ENCODE measurements at places on chromosomes 12 and 14.

GRCh38 chr12:47714826-47715386 is 9.1 kb upstream of the RPAP3 start:
- no peak for DNase-seq

GRCh38 chr12:67647181-67647798 is 1.3 kb upstream of the DYRK2 start:
- peak; percentile 10 for DNase-seq

GRCh38 chr12:124094733-124095132 is 121.7 kb downstream of the ZNF664 start:
- no peak for DNase-seq

GRCh38 chr12:104600790-104601739 is 144.3 kb downstream of the CHST11 start:
- DNase-seq: no peak

GRCh38 chr12:127174881-127175280 is 1092.1 kb upstream of the TMEM132C start:
- DNase-seq: no peak

DNA sequence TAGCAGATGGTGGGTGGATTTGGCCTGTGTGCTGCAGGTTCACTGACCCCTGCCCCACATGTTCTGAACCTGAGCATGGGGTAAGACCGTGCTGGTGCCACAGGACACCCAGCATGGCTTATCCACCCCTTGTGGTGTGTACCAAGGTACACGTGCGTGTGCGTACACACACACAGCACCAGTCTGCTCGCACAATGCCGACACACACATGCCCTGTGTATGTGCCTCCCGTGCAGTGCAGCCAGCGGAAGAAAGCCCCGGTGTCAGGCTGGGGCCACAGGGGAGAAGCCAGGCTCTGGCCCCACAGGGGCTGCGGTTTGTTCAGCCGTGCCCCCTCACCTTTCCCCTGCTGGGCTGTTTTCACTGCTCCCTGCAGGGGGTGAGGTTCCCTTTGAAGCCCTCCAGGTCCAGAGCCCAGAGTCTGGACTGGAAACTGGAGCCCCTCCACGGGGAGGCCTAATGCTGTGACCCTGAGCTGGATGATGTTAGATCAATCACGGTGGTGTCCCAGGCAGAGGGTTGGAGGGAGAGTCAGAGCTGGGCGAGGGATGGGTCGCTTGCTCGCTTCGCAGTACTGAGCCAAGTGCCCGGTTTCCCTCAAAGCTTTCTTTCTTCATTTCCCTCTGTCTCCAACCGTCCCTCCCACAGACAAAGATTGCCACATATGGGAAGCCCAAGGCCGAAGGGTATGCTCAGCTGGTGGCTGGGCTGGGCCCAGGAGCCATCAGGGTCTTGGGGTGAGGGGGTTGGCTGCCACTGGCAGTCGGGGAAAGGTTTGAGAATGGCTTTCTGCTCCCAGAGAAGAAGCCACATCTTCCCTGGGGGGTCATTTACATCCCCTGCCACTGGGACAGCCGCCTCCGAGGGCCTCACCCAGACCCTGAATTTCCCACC is 6.2 kb downstream of the DTX1 start:
- no peak for DNase-seq

GRCh38 chr14:89370381-89370780 is 46.7 kb downstream of the FOXN3 start:
- DNase-seq: no peak

- no peak for DNase-seq
Observed at GRCh38 chr12:56130876-56131275, 2.8 kb downstream of the ESYT1 start.

DNA sequence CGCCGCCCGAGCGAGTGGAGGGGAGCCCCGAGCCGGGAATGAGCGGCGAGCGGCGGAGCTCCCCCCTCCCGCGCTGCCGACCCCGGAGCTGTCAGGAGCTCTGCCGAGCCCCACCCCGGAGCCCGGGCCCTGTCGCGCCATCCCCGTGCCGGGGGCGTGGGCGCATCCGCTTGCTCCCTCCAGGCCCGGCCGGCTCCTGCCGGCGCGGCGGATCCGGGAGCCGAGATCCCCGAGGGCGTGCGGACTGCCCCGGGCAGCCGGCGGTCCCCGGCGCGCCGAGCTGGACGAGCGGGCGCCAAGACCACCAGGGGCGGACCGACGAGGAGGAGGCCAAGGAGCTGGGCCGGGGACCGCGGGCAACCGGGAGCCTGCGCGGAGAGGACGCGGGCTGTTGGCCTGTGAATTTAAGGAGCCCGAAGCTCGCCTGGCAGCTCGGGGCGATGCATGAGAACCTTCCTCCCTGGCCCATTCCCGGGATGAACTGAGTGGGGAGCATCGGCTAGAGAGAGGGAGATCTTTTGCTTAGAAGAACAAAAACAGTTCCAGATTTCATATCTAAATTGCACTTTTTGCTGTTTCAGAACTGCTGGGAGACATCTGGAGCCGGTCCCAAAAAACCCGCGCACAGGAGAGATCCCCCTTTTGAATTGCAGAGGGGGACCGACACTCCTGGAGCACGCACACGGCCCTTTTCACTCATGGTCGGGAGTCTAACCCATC is 2.0 kb downstream of the PTHLH start:
- DNase-seq: no peak

GRCh38 chr12:131223171-131223761 is 269.6 kb downstream of the ADGRD1 start:
- DNase-seq: no peak

- no peak for DNase-seq
Observed at GRCh38 chr14:59037086-59037485, 151.4 kb upstream of the DAAM1 start.

GRCh38 chr12:26786865-26787514 is 46.0 kb downstream of the ITPR2 start:
- no peak for DNase-seq

DNA sequence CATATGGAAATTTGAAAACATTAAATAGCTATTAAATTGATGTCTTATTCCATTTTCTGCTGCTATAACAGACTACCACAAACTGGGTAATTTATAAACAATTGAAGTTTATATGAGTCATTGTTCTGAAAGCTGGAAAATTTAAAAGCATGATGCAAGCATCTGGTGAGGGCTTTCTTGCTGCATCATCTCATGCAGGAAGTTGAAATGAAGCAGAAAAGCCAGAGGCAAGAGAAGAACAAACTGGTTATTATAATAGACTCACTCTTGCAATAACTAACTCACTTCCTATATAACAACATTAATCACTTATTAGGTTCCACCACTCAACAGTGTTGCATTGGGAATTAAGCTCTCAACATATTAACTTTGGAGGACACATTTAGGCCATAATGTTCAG is 1277.4 kb downstream of the LRFN5 start:
- DNase-seq: no peak

GRCh38 chr12:67069451-67070306 is 199.5 kb upstream of the CAND1 start:
- DNase-seq: no peak

DNA sequence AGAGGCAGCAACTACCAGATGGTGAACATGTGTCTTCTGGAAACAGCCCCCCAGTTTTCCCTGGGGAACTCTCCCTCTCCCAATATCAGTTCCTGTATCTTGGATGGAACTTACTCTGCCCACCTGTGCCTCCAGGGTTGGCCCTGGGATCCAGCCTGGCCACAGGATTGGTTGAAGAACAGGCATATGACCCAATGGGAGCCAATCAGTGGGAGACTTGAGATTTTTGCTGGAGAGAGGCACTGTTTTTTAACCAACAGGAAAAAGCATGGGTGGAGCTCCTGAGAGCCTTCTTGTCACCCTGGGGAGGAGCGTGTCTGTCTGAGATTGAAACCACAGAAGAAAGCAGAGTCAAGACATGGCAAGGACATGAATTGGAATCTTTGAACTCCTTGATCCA is 33.6 kb upstream of the COX6A1 start:
- no peak for DNase-seq

DNA sequence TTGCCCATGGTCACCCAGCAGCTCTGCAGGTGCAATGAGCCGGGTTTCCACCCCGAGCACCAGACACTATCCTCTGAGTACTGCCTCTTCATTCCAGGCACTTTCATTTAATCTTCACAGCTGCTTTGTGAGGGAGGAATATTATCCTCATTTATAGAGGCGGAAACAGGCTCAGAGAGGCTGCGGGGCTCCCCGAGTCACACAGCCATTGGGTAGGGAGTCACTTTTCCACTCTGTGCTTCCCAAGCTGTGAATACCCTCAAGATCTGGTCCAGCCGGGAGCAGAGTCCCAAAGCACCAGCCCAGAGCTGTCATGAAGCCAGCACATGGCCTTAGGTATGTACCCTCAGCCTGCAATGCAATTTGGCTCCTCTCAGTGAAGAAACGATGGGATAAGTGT is 51.7 kb upstream of the RIN3 start:
- no peak for DNase-seq

DNA sequence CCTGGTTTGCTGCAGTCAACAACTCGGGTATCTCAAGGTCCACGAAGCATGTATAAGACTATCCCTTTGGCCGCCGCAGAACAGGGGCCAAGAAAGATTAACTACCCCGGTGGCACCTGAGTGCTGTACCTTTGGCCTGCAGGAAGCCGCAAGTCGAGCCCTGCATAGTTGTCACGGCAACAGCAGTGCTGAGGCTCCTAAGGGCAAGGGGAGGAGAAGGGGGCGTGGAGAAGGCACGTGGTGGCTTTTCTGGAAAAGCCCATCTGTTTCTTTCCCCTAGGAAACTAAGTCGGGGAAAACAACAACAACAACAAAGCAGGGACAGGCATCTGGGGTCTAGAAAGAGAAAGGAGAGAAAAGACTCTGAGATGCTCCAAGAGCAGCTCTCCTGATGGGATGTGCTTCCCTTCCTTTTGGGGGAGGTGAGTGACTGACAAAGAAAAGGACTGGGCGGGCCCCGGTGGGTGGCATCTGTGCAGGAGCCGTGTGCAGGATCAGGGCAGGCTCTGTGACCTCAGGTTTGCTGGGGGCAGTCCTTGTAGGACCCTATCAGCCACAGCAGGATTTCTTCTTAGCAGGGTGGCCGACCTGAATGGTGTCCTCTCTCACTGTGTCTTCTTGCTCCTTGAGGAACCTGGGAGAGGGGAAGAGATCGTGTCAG is 123.9 kb downstream of the PRMT8 start:
- no peak for DNase-seq

GRCh38 chr12:123960029-123960735 is 12.4 kb downstream of the CCDC92 start:
- DNase-seq: no peak

- no peak for DNase-seq
Observed at GRCh38 chr12:121778567-121779421, 14.7 kb downstream of the RHOF start.

- DNase-seq: no peak
Observed at GRCh38 chr12:69662764-69663163, 36.3 kb downstream of the BEST3 start.

DNA sequence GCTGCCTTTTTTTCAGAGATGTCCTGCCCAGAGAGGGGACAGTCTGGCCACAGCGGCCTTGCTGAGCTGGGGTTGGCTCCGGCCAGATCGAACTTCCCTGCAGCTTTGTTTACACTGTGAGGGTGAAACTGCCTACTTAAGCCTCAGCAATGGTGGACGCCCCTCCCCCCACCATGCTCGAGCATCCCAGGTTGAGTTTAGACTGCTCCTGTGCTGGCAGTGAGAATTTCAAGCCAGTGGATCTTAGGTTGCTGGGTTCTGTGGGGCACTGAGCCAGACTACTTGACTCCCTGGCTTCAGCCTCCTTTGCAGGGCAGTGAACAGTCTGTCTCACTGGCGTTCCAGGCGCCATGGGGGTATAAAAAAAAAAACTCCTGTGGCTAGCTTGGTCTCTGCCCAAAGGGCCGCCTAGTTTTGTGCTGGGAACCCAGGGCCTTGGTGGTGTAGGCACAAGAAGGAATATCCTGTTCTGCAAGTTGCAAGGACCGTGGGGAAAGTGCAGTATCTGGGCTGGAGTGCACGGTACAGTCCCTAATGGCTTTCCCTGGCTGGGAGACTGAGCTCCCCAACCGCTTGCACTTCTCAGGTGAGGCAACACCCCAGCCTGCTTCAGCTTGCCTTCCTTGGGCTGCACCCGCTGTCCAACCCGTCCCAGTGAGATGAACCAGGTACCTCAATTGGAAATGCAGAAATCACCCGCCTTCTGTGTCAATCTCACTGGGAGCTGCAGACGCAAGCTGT is 79.1 kb downstream of the LRIG3 start:
- no peak for DNase-seq

DNA sequence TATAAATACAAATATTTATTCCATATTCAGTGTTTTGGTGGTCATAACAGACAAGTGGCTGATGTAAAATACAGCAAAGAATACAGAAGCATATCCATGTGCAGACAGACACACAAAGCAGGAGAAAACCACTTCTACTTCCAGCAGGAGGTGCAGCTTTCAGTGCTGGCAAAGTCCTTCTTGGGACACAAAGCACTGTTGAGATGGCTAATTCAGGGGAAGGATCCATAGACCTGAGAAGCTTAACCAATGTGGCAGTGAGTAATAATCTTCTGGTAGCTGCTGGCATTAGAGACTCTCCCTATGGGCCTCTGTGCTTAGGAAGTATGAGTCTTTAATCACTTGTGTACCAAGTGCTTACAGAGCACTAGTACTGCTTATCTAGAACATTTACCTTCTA is 26.8 kb downstream of the AMN1 start:
- no peak for DNase-seq

GRCh38 chr12:129606239-129606638 is 297.6 kb downstream of the TMEM132D start:
- no peak for DNase-seq

GRCh38 chr14:24662753-24663152 is 28.8 kb upstream of the GZMB start:
- no peak for DNase-seq

DNA sequence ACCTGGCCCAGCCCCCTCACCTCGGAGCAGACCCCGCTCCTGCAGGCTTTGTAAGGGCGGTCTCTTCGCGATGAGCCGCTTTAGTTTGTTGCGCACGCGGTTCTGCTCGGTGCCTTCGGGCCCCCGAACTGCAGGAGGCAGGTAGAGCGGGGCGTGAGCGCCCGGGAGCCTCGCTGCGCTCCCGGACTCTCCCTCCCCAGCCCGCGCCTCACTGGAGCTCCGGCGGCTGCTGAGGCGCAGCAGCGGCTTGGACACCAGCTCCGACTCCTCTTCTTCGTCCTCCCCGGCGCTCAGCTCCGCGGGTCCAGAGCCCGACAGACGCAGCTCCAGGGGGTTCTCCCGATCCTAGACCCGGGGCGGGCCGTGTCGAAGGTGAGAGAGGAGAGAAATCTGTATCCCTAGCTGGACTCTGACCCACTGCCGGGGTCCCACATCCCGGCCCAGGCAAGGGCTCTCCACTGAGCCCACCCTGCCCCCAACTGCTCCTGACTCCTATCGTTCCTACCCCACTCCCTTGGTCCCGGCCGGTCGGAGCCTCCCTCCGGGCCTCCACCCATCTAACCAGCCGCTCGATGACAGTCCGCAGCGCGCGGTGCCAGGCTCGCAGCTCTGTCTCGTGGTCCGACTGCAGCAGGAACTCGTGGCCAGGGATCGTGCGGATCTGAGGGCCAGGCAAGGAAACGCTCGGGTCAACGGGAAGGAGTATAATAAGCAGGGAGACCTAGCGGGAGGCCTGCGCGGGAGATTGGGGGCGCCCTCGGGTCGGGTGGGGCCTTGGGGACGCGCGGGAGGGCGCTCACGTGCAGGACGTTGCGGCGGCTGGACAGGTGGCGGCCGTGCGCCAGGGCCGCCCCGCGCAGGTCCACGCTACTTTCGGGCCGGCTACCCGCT is 4.2 kb downstream of the ARHGAP9 start:
- no peak for DNase-seq

GRCh38 chr12:104168596-104168995 is 30.6 kb upstream of the NFYB start:
- DNase-seq: no peak

GRCh38 chr12:47980197-47980596 is 16.8 kb downstream of the TMEM106C start:
- no peak for DNase-seq

- no peak for DNase-seq
Observed at GRCh38 chr14:89373185-89373584, 43.8 kb downstream of the FOXN3 start.
